ENCODE measurements at places on chromosomes 6 and 20.

- DNase-seq = no peak
These were observed 72.1 kb downstream of the PERP start for GRCh38 chr6:138035070-138035469.

DNA sequence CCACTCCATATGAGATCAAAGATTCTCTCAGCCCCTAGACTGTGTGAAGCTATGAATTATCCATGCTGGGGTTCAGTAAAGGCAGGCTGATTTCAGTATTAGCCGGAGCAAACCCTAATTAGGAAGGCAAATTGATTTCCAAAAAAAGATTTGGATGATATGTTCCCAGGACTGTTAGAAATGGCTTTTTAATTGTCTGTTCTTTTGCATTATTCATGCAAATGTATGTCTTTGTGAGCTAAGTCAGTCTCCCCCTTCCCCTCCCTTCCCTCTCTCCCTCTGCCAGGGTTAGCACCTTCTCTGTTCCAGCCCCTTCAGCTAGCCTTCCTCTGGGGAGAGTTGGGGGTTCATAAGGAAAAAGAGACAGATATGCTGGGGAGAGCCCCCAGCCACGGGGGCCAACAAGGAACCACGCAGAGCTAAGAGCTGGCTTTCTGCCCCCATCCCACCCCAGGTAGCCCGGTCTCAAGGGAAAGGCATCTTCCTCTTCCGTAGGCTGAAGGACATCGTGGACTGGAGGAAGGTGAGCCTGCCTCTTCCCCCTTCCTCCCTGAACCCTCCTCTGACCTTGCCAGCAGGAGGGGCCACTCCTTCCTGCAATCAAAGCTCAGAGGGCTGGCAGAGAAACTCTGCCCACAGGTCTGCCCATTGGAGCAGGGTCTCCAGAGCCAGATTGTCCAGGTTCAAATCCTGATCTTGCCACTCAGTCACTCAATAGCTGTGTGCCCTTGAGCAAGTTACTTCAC lies 32.3 kb downstream of the PDRG1 start:
- no peak for DNase-seq

GRCh38 chr6:1099264-1099663 lies 212.6 kb upstream of the FOXQ1 start:
- DNase-seq = no peak

GRCh38 chr6:143611580-143611979 lies 66.2 kb upstream of the PHACTR2 start:
- no peak for DNase-seq
